ENCODE measurements at places on chromosomes 16 and 17.

GRCh38 chr17:7484067-7484918, at the start of gene POLR2A:
Gene POLR2A, plus strand, starts transcription at chr17:7484366.
- DNase-seq, result peak; percentile 98

DNA sequence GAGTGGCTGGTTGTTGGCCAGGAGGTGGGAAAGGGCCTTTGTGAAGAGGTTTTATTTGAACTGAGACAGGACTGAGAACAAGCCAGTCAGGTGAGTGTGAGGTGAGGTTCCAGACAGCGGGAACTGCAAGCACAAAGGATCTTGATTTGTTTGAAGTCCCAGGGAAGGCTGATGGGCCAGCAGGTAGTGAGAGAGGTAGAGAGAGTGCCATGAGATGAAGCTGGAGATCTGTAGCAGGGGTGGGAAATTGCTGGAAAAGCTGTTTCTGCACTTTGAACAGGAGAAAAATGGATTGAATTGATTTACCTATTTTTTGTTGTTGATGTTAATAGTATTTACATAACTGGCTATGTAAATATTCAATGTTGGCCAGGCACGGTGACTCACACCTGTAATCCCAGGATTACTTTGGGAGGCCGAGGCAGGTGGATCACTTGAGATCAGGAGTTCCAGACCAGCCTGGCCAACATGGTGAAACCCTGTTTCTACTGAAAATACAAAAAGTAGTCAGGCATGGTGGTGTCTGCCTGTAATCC, 7.7 kb upstream of the DCTPP1 start:
- DNase-seq, result no peak

GRCh38 chr16:56462064-56462796, 10.9 kb downstream of the OGFOD1 start:
- no peak for DNase-seq

DNA sequence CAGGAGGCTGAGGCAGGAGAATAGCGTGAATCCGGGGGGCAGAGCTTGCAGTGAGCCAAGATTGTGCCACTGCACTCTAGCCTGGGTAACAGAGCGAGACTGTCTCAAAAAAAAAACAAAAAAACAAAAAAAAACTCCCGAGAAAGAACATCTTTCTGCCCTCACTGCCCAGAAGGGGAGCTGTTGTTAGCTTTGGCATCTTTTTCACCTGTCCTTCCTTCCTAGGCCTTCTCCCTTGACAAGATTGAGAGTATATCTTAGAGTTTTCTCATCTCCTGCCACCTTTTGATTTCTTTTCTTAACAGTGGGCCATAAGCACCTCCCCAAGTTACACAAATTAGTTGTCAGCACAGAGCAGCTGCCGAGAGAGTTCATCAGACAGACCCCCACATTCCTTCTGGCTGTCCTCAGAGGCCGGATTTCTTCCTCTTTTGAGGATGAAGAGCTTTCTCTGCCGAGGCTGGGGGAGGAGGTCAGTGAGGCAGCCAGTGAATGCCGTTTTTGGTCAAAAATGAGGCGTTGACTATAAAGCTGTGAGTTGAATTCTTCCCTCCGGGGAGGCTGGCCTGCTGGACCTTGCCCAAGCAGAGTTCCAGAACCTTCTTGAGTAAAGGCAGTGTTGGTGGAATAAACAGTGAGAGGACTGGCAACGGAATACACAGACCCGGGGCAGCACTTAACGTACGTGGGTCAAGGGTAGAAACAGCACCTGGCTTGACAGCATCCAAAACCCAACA, 127.0 kb downstream of the ABCC6 start:
- DNase-seq, result no peak

DNA sequence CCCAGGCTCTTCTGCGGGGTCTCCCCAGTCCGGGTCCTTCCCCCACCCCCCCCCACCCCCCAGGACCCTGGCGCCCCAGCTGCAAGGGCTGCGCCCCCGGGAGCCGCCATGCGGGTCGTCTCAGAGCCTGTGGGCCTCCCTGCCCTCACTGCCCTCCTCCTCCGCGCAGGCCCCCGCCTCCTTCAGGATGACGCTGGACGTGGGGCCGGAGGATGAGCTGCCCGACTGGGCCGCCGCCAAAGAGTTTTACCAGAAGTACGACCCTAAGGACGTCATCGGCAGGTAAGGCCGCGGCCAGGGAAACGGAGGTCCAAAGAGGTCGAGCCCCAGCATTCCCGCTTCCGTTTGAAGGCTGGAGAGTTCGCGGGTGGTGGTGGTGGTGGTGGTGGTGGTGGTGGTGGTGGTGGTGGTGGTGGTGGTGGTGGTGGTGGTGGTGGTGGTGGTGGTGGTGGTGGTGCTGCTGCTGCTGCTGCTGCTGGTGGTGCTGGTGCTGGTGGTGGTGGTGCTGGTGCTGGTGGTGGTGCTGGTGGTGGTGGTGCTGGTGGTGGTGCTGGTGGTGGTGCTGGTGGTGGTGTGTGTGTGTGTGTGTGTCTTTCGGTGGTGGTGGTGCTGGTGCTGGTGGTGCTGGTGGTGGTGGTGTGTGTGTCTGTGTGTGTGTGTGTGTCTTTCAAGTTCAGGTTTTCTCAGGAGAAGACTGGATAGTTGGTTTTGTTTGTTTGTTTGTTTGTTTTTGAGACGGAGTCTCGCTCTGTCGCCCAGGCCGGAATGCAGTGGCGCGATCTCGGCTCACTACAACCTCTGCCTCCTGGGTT, 615 bp downstream of the PHKG2 start:
- DNase-seq, result no peak

Measured in stimulated activated CD8-positive, alpha-beta memory T cell treated with anti-CD3 and anti-CD28 coated beads, Interleukin-7, amount 100 ng/mL, for 1 hour (primary cell).